Activated CD4-positive, CD25-positive, alpha-beta regulatory T cell treated with anti-CD3 and anti-CD28 coated beads, Interleukin-2, amount 50 U/mL, for 72 hours (primary cell): ENCODE measurements at places on chromosomes 12 and 14.

- no peak for DNase-seq
These were observed 3.2 kb downstream of the RABGGTA start for GRCh38 chr14:24268225-24268624.

- no peak for DNase-seq
These were observed 39.7 kb upstream of the PSMA6 start for GRCh38 chr14:35252451-35252868.

GRCh38 chr14:76884853-76885276 lies 58.7 kb downstream of the LRRC74A start:
- no peak for DNase-seq

DNA sequence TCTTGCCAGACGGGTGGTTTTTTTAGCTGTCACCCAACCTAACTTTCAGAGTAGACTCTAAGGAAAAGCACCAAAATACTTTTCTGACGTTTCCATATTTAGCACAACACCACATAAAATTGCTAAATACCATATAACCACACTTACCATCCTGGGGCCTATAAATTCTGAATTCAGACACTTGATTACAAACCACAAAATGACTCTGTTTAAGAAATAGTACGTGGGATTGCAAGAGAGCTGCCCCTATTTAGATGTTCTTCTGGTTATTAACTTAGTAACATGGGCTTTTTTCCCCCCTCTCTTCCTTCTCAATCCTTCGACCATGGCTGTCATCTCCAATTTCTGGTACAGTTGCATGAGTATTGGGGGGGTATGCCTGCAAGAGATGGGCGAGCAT lies 287.7 kb downstream of the BMP4 start:
- no peak for DNase-seq

DNA sequence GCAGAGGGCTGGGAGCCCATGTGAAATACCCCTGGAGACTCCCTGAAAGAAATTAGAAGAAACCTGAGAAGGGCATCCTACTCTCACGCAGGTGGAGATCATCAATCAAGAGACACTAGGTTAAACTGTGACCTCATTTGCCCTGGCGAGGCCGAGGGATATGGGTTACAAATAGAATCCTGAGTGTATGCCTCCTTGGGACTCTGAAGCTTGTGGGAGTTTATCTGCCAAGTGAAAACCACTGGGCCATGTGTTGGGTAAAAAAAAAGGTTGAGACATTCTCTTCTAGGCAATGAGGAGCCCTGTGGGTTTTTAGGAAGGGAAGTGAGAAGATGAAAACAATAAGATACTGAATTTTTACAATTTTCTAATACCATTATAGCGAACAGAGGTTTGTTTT lies 160.7 kb upstream of the ARID2 start:
- DNase-seq, result no peak

DNA sequence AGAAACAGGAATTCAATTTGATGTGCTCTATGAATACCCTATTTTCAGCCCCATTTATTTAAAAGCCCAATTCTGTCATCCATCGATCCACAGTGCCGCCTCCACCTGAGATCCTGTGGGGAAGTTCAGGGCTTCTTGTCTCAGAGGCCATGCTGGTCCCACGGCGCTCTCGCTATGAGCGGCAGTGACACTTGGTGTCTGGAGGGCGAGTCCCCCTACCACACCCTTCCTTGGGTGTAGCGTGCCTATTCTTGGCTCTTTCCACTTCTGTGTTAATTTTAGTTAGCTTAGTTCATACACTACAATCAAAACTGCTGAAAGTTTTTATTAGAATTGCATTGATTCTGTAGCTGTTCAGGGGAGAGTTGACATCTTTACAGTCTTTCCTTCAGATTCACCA lies 73.8 kb downstream of the DDX51 start:
- no peak for DNase-seq

DNA sequence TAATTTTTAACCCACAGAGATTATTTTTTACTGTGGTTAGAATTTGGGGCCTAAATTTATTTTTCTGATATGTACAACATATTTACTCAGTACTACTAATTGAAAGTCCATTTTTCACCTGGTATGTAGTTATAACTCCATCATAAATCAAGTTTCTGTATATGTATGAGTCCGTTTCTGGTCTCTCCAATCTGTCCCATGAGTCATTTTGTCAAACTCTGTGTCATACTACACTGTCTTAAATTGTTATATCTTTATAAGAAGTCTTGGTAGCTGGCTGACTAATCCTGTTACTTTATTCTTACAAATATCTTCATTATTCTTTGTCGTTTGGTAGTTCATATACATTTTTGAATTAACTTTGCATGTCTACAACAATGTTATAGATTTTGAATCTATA lies 344.0 kb downstream of the PDZRN4 start:
- no peak for DNase-seq

GRCh38 chr12:107329569-107330324 lies 236.4 kb upstream of the CRY1 start:
- no peak for DNase-seq

GRCh38 chr12:21434699-21435098 lies 2.8 kb upstream of the PYROXD1 start:
- DNase-seq, result no peak

DNA sequence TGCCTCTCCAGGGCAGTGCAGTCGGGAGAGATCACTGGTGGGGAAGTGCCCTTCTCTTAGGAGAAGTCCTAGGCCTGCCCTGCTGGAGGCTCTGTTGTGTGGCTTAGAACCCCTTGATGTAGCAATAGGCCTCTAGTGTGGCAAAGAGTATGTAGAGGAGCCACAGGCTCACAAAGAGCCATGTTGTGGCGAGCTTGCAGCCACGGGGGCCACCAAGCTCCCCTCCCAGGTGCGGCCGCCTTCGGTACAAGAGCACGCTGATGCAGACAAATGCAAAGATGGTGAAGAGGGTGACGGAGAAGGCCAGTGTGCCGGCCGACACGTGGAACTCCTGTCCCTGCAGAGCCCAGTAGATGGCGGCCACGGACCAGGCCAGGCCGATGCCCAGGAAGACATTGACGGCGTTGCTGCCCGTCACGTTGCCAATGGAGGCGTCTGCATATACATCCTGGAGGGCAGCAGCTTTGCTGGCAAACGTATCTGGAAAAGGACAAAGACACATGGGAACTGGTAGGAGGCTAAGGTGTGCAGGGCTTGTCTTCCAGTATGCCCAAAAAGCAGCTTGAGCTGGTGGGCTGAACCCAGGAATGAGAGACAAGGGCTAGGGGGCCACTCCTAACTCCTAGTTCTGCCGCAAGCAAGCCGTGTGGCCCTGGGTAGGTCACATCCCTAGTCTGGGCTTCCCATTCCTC lies 142.8 kb downstream of the SLC8A3 start:
- DNase-seq, result no peak

DNA sequence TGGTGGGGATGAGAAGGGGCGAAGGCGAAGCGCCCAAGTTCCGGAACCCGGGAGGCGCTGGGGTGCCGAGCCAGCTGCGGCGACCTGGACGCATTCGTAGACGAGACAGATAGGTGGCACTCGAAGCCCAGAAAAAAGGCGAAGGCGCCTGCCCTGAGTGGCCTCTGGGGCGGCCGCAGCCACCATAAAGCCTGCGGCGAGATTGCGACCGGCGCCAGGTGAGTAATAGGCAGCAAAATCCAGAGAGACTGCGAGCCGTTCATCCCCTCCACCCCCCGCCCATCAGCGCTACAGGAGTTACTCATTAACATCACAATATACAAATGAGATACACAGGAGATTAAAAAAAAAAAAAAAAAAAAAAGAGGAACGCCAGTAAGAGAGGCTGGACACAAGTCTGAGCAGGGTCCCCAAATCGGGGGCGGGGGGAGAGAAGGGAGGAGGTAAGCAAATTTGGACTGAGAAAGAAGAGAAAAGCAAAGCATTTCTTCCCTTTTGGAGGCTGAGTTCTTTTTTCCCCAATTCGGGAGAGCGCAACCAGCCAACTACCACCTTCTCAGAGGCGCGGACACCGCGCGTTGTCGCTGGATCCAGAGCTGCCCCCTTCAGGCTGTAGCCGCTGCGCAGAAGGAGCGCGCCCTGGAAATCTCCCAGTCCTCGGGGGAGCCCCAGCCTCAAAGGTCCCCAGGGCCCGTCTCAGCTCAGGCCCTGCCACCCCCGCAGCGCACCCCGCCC lies 15.7 kb downstream of the TBX3 start:
- DNase-seq, result no peak

DNA sequence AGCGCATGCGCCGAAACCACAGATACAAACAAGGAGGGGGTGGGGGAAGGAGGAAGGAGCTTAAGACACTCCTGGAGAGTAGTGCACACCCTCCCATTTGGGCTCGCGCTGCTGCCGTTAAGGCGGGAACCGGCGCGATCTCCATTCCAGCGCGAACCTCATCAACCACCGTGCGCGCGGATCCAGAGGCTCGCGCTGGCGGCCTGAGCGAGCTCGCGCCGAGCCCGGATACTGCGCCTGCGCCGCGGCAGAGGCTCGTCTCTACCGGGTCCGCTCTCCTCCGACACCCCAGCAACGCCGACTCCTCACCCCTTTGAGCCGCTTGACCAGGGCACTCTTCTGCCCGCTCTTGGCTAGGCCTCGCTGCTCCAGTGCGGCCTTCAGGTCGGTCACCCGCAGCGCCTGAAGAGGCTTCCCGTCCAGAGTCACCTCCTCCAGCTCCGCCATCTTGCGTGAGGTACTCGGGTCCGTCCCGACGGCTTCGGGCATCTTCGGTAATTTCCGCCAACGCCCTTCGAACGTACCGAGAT lies at the start of gene ACIN1:
Gene ACIN1 (minus strand): TSS at position 471 of the 530 bp plus-strand sequence. CDS start 24 bp downstream, at position 447.
- DNase-seq, result peak; percentile 100

DNA sequence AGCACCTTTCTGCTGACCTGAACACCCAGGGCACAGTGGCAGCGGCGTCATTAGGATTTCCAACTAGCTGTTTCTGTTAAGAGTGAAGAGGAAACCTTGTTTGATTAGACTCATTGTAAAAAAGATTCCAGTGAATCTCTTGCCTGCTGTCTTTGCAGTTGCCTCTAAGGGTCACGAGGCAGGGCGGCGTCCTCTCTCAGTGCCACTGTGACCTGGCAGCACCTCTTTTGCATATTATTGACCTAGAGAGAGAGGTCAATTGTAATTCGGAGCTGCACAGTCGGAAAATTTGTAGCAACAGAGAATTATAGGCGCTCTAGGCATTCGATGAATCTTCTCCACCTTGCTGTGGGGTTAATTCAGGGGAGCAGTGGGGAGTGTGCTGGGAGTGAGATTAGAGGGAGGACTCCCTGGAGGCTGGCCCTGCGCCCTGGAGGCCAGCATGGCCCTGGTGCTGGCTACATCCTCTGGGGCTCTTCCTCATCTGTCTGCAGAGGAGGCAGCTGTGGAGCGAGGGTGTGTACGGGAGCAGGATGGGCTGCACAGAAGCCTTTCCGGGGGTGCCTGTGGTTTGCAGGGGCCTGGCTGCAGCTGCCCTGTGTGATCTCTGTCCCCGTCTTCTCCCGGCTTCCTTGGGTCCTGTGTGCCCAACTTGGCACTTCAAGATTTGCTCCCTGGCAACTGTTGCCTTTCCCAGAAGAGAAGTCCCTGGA lies 14.3 kb downstream of the PACS2 start:
- DNase-seq, result no peak

- DNase-seq, result no peak
These were observed 308.1 kb downstream of the AACS start for GRCh38 chr12:125373375-125373774.

- no peak for DNase-seq
These were observed 19.8 kb upstream of the KCNA5 start for GRCh38 chr12:5023842-5024241.

DNA sequence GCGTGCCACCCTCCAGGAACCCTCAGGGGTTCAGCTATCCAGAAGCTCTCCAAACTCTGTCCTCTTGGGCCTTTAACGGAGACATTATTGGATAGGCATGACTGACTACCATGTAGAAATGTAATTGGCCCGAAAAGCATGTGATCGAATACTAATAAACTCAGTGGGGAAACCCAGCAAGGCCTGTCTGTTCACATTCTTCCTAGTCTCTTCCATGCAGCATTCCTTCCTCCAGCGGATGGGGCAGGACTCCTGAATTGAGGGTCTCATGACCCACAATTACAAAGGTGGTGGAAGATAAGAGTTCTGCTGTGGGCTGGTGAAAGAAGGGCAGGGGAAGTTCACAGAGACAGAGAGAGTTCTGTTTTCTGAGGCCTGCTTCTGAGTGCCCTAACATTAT lies 6.5 kb upstream of the PRDM4 start:
- DNase-seq, result no peak

- no peak for DNase-seq
These were observed 8.5 kb downstream of the ITGB7 start for GRCh38 chr12:53198486-53199110.

DNA sequence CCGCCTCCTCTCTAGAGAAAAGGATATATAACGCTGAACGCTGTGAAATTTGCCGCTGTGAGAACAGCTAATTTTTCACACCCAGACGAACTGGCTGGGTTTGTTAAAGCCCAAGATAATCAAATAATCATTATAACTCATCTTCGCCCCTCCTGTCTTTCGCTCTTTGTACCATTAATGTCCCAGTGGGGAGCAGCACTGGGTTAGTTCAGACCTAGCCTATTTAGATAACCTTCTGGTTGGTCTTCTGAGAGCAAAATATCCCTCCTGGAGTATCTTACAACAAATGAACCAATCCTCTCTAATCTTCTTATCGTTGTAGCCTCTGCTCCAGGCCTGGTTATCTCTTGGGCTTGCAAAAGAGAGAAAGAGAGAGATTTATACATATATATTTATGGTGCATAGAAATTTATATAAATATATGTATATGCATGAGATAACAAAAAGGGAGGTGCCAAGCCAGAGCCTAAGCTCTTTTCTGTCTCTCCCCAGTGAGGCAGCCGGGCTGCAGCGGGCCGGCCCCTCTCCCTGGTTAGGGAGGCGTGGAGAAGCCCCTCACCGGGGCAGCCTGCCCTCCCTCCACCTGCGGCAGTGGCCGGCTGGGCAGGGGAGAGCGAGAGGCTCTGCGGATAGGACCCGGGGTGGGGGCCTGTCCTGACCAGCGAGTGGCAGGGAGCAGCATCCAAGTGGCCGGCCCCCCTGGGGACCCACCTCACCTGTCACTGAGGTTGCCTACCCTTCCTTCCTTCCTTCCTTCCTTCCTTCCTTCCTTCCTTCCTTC lies 202.0 kb upstream of the LHX5 start:
- DNase-seq, result no peak

GRCh38 chr12:46468160-46468559 lies 95.6 kb upstream of the SLC38A2 start:
- DNase-seq, result no peak

- no peak for DNase-seq
These were observed 370.6 kb upstream of the PRICKLE1 start for GRCh38 chr12:42960087-42960527.

GRCh38 chr12:39047539-39048262 lies 142.3 kb upstream of the CPNE8 start:
- DNase-seq, result no peak

DNA sequence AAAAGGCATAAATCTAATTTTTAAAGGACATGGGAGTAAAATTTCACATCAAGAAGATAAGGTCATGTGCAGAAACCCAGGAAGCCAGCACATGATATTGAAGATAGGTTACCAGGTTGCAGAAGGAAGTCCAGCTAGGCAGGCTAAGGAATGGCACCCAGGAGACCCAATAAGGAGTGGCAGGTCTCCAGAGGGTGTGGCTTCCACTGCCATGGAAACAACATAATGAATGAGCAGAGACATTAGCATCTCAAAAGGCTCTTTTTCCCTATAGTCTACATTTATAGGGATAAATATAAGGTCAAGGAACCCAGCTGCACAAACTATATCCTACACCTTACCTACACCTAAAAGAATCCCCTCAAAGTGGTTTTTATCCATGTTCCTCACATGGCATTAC lies 275.9 kb downstream of the RPS29 start:
- DNase-seq, result no peak

GRCh38 chr12:4866299-4866698 lies 43.4 kb upstream of the KCNA1 start:
- no peak for DNase-seq

GRCh38 chr12:101653030-101653429 lies 44.4 kb upstream of the CHPT1 start:
- DNase-seq, result no peak
